ENCODE measurements at places on chromosomes 12 and 14.

DNA sequence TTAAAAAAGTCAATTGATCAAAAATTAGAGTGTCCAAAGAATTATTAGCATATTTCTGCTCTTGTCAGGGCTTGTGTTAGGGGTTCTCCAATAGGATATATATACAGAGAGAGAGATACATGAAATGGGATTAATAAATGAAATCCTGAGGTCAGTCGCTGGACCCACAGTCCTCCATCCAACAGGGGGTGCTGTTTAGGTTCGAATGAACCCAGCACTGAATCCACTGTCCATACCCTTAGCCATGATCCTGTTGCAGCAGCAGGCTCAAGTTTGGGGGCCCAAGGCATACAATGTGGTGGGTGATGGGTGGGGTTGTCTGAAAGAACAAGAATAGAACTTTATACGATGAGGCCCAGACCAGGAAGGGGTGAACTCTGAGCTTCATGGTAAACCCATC is 780 bp upstream of the MYO1H start:
- DNase-seq, result no peak

DNA sequence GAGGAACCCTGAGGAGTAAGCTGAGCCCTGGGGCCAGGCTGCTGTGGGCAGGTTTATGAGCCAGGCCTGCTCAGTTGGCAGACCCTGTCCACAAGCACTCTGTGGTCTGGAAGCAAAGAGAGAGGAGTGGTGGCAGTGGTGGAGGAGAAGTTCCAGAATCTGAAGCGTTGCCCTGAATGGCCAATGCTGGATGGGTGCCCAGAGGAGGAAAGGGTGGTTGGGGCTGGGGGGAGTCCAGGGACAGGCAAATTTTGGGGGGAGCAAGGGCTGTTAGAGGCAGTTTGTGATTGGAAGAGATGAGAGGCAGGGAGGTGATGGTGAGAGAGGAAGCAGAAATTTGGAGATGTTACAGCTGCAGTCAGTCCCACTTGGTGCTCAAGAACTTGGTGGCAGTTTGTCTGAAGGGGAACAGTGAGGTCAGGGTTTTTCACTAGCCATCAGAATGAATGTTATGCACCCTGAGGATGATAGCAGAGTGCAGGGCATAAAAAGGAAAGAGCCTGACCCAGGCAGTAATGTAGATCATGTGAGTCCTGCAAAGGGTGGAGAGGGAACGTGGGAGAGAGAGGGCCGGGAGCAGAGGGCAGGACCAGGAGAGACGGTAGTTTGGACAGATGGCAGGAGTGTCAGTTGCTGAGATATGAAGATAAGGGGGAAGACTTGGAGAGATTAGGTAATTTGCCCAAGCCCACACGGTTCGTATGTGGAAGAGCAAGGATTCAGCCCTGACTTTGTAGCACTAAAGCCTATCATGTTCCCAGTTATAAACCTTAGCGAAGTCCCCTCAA is 51.2 kb downstream of the GALNT8 start:
- DNase-seq, result no peak

- DNase-seq, result no peak
These were observed 49.5 kb upstream of the NUAK1 start for GRCh38 chr12:106188256-106188655.

- no peak for DNase-seq
These were observed 4.2 kb upstream of the CLECL1 start for GRCh38 chr12:9736936-9737705.

DNA sequence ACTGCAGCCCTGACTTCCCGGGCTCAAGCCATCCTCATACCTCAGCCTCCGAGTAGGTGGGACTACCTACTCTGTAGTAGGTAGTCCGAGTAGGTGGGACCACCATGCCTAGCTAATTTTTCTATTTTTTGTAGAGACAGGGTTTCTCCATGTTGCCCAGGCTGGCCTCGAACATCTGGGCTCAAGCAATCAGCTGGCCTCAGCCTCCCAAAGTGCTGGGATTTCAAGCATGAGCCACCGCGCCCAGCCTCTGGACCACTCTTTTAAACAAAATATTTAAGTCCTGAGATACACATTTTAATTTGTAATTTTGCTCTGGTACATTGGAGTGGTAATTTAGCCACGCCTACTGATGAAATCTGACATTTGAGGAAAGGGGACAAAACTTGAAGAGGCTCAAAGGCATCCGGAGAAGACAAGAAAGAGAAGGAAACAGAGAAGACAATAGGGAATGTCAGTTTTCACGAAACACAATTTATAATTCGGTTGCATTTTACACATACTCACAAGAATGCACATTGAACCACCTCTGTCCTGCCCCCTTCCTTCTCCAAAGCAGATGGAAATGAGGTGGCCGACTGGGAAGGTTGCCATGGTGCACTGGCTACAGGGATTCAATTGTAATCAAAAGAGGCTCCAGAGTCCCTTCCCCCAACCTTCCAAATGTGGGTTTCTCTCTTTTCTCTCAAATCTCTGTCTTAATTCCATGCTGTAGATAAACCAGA is 9.7 kb upstream of the TUBA1A start:
- DNase-seq, result peak; percentile 68

DNA sequence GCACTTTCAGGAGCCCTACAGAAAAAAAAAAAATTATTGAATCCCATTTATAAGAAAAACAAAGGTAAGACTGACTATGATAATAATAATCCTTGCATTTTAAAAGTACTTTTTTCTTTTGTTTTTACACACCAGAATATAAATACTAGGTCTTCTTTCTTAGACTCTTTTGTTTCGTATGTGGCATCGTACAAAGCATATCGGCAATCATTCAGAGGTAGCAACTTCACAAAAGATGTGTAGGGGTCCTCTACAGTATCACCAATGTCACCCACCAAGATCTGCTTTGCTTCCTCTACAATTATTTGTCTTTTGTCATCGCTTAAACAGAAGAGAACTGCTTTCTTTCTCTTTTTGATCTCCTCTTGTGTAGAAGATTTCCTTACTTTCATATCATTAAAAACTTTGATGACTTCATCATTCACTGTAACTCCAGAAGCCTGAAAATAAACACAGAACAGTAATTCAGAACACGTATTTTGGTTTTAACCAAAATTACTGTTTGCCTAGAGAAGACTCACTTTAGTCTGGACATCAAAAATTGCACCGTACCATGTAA is 1.2 kb downstream of the CFL2 start:
- DNase-seq, result no peak

GRCh38 chr12:116693286-116694227 is 44.3 kb downstream of the SPRING1 start:
- peak; percentile 19 for DNase-seq

- DNase-seq, result no peak
These were observed 74.0 kb downstream of the TSPAN9 start for GRCh38 chr12:3150931-3151835.

DNA sequence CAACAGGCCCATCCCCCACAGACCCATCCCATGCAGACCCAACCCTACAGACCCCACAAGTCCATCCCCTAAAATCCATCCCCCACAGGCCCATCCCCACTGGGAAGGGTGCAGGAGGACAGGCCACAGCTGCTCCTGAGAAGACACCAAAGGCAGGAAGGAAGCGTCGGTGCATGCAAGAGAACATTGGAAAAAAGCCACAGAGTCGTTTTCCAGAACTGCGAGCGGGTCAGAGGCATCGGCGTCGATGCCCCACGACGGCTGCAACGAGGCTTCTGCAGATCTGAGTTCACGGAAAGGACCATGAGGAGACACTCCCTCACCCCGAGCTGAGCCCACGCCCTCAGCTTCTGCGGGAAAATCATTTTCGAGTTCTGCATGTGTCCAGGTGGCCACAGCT is 59.6 kb upstream of the GALNT9 start:
- DNase-seq, result no peak

- DNase-seq, result no peak
These were observed 444.6 kb upstream of the DCN start for GRCh38 chr12:91627225-91627624.

- no peak for DNase-seq
These were observed 1154.6 kb downstream of the GALC start for GRCh38 chr14:86838363-86838762.

GRCh38 chr12:109594556-109595317 is 21.1 kb downstream of the MVK start:
- DNase-seq, result no peak

GRCh38 chr14:62462988-62463387 is 582.3 kb downstream of the KCNH5 start:
- DNase-seq, result no peak

- no peak for DNase-seq
These were observed 304.1 kb downstream of the ITPR2 start for GRCh38 chr12:26528943-26529342.

- no peak for DNase-seq
These were observed 18.2 kb downstream of the RFX4 start for GRCh38 chr12:106601031-106601430.

All from NCI-H1694 treated with DMSO at 0.1 percent for 48 hours (cell line).